ENCODE measurements at places on chromosomes 7 and 10. TPM values are rescaled to one million over a fixed set of nuclear protein-coding genes. Genes with fewer than 3 reads are reported as not detected.

Gene TPK1
- total RNA-seq, result 20.9 TPM

Gene AQP1
- total RNA-seq, result 1.4 TPM

Gene PRLHR
- total RNA-seq, result not detected

Gene MRC1
- 0.05 TPM for total RNA-seq

GRCh38 chr7:81211204-81211933, 292.5 kb upstream of the SEMA3C start:
- no peaks in the 10 kb centered on the region for H3K27me3 ChIP-seq
- DNase-seq, result no peak
- H3K36me3 ChIP-seq, result no peaks in the 10 kb centered on the region
- H3K4me1 ChIP-seq, result no peaks in the 10 kb centered on the region

Data from natural killer cell (primary cell).